CD4-positive, alpha-beta T cell treated with Interleukin-2 at 100 ng/mL for 4 hours (primary cell): ENCODE measurements at places on chromosomes 6 and 20.

GRCh38 chr6:84340422-84340821, 113.0 kb upstream of the CEP162 start:
- DNase-seq = no peak

DNA sequence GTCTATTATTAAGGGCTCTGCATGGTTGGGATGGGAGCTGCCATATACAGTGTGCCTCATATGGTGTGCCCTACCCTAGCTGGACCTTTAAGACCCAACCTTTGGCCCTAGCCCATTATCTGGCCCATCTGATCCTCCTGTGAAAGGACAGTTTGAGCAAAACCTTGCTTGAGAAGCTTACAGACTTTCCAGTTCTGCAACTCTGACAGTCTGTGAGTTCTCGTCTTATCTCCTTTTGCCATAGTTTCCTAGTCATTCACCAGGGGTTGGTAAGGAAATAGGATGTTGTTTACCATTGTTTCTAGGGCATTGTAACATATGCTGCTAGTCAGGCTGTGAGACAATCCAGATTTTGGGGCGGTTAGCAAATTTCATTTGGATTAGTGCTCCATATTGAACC, 17.2 kb downstream of the CTNNBL1 start:
- no peak for DNase-seq

DNA sequence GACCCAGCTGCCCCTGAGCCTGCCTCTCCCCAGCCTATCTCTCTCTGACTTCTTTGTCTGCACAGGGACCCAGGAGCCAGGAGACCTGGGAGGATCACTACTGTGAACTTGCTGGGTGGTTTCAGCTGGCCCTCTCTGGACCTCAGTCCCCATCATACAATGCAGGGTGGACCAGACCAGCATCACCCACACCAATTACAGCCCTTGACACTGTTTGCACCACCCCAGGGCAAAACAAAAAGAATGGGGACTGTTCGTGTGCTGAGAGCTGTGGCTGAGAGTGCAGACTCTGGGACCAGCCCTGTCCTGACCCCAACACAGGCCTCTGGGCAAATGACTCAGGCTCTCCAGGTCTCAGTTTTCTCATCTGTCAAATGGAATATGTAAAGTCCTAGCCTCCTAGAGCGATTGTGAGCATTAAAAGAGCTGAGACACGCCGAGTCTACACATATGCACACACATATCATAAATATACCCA, 25.4 kb downstream of the PTGIS start:
- DNase-seq = no peak

- no peak for DNase-seq
Measured at GRCh38 chr20:50723672-50724071, 7.7 kb upstream of the PARD6B start.

GRCh38 chr6:87788141-87788540, 86.1 kb upstream of the AKIRIN2 start:
- no peak for DNase-seq

GRCh38 chr6:53023323-53023722, 28.2 kb upstream of the GSTA4 start:
- DNase-seq = no peak

GRCh38 chr6:88972504-88973423, 9.3 kb upstream of the RNGTT start:
- DNase-seq = no peak

GRCh38 chr6:117381749-117382148, 44.0 kb downstream of the ROS1 start:
- DNase-seq = no peak

GRCh38 chr20:38113401-38114325, 51.4 kb downstream of the TGM2 start:
- DNase-seq = no peak

- no peak for DNase-seq
Measured at GRCh38 chr20:59047938-59048680, 5.5 kb upstream of the PRELID3B start.

DNA sequence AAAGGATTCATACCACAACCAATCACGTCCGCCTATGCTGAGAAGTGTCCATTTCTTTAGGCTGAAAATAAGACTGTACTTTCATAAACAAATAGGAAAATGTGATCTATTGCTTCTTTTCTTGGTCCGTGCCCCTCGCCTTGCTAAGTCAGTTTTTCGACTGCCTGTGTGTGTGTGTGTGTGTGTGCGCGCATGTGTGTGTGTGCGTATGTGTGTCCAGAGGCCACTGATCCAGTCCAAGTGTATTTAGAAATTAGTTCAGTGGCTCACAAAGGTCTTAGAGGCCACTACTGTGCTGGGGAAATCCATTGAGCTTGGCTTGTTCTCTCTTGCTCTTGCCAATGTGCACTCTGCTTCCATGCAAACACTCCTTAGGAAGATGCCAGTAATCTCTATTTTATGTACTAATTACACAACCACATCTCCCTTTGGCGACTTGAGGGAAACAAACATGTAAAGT, 50.5 kb downstream of the SLC22A23 start:
- no peak for DNase-seq

DNA sequence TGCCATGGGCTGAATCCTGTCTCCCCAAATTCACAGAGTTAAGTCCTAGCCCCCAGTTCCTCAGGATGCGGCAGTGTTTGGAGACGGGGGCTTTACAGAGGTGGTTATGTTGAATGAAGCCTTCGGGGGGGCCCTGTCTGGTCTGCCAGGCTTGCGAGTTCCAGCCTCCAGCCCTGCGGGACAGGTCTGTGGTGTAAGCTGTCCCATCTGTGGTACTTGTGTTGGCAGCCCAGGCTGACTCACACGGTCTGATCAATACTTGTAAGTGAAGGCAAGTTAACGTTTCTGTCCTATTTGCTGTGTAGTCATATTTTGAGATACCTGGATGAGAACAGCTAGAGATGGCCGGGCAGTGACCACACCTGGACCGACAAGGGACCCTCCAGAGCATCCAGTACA, 51.8 kb upstream of the GPR31 start:
- DNase-seq = no peak

DNA sequence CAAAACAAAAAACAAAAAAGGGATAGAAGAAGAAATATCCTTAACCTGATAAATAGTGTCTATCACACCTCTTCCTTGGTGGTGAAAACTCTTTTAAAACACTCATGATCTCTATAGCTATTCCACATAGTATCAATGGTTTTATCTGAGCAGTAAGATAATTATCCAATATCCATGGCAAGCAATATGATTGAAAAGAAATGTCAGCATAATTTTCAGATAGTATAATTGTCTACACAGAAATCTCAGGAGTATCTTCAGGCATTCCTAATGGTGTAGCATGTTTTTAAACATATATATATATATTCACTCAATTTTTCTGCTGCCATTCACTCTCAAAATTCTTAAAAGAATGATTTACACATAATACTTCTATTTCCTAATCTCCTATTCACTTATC, 938.0 kb upstream of the SLC35B3 start:
- DNase-seq = no peak

DNA sequence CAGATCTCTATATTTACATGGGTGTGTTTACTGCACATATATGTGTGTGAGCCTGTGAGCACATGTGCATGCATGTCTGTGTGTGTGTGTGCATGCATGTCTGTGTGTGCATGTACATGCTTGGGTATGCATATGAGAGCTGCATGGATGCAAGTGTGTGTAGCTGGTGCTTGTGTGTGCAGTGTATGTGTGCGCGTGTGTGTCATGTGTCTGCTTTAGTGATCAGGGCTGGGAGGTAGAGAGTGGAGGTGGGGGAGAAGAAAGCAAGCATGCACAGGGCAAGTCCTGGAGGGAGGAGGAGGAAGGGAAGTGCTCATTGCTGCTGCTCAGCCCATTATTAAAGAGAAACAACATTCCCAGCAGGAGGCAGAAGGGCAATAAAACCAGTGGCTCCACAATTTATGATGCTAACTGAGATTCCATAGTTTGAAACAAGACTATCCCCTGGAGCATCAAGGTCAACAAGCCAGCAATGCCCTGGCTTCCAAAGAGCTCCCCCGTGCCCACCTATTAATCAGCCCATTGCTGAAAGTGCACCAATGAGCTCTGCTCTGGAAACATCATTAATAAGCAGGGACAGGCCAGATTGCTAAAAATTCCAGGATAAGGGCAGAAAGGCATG, 414.0 kb downstream of the MAFB start:
- no peak for DNase-seq
